GM12864 (cell line): ENCODE measurements at places on chromosomes 7 and 10.

DNA sequence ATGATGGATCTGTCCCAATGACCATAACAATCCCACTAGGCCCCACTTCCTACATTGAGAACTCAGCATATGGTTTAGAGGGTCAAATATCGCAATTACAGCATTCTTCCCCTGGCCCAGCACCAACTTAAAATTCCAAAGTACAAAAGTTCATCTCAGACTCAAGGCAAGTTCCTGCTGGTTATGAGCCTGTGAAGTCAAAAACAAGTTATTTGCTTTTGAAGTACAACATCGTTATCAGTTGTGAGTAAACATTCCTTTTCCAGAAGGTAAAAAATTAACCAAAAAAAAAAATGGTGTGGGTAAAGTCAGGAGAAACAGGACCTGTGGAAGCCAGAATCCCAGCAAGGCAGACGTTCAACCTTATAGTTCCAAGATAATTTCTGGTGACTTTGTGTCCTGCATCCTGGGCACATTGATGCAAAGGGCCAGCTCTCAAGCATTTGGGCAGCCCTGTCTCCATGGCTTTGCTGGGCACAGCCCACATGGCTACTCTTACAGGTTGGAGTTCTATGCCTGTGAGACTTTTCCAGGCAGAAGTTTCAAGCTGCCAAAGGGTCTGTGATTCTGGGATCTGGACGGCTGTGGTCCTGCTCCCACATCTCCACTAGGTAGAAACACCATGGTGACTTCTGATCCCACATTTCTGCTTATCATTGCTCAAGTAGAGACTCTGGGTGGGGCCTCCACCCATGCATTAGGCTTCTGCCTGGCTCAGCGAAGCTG, 37.5 kb downstream of the AKR1C8 start:
- no peak for DNase-seq

DNA sequence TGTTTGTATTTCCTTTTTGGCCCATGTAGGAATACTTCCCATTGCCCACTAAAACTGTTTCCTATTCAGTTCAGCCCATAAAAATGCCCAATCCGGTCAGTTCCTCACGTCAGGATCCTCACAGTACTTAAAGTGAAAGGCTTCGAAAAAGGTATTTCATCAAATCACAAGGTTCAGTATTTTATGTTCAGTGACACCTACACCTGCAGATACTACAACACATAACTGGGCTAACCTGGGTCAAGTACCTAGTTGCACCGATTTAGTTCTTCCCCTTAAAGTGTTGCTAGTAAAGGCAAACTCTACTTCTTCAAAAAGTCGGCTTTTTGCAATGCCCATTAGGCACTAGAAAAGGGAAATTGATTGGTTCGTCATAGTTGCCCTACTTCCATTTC, 1.1 kb downstream of the SNX13 start:
- no peak for DNase-seq

- DNase-seq: no peak
Measured at GRCh38 chr7:94933256-94933990, 26.0 kb downstream of the PPP1R9A start.

DNA sequence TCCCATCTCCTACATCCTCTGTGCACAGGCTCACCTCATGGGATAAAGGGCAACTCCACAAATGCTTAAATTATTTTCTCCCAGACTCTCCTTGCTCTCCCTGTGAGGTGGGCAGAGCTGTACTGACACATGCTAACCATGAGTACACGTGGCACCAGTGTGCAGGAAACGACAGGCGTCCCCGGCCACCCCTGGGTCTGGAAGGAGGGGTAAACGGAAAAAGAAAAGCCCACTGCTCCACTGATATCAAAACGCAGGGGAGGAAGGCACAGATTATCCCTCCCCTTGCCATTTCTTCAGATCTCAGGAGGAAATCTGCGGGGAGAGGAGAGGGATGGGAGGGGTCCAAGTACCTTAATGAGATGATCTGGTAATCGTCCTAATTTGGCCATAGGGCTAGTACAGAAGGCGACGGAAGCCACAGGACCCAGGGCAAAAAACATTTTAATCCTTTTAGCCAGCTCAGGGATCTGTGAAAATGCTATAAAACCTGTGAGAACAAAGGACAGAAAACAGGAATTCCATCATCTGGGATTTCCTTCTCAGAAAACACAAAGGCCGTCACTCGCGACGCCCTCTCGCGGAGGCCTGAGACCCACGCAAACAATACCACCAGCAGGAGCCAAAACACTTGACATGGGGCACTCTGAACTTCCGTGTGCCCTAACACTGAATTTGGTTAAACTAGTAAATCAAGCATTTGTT, 17.8 kb upstream of the CH25H start:
- DNase-seq: no peak

GRCh38 chr10:56472978-56473377, 111.9 kb upstream of the ZWINT start:
- DNase-seq: no peak

DNA sequence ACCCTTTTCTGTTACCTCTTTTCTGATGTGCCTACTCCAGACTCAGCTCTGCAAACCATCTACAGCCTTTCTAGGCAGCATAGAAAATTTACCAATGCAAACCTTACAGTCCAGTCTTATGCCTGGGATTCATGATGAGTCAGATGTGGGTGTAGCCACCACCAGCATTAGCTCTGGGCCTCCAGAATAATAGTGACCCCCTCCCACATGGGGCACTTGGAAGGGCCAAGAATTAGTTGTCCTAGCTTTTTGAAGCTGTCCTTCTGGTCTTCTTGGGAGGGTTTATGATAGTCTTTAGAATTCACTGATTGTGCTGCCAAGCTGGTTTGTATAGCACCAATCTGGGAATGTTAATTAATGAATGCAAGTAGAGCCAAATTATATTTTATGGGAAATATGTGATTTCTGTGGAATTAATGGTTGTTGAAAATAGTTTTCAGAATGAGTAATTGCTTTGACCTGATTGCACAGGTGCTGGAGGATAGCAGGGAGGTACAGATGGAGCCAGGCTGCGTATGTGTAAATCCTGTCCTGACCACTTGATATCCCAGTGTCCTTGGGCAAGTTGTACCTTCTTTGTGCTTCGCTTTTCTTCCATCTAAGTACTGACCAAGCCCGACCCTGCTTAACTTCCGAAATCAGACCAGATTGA, 94.8 kb downstream of the CPED1 start:
- no peak for DNase-seq

DNA sequence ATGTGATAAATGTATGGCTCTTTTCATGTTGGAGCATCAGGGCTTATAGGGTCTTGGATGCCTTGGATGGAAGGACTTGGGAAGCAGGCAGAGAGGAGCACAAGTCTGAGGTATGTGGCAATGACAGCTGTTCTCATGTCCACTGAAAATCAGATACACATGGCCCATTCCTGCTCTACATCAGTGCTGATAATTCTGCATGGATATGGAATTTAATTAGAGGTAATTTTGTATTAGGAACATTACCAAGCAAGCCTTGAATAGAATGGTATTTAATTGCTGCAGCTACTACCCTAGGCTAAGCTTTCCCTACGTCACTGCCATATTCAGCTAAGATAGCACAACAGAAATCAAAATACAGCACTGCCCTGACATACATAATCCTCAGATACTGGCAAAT, 299.6 kb downstream of the LHFPL3 start:
- no peak for DNase-seq

DNA sequence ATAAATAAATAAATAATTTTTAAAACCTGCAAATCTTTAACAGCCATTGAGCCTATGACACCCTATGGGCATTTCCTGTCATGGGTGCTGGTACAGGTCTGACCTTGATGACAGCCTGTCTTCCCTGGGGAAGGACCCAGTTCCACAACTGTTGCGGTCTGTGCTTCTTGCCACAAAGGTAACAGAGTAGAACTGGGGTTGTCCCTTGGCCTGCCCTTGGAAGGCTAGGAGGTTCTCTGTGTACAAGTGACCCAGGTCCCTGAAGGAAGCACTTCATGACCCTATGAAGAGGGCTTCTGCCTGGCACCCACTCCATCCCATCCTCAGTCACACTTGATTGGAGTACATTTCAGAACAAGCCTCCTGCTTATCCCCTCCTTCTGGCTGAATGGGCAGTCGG, 66.9 kb downstream of the OGDH start:
- no peak for DNase-seq

DNA sequence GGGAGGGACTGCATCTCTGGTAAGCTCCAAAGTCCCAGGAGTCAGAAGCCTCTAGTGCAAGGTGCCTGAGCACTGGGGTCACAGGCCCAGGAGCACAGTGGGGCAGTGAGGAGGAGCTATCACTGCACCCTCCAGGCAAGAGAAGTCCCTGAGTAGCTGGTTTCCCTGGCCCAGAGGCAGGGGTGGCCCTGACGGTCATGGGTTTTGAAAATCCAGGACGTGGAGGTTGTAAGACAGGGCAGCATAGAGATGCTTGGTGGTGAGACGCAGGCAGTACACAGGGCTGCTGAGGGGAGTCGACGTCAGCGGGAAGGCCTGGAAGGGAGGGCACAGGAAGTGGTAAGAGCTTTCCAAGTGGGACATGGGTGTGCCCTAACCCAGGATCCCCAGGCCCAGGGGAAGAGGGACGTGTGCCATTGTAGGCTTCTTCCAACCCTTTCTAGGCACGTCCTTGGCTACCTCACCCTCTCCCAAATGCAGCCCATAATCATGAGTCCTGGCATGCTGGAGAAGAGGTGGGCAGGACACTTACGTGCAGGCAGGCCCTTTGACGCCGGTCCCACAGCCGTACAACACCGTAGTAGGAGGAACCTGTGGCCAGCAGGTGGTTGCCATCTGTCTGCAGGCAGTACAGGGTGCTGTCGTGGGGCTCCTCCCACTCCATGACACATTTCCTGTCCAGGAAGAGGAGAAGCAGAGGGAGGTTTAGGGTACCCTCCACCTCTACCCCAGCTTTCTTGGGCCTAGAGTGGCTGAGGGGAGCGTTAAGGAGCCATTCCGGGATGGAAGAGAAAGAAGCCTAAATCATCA, 23.2 kb downstream of the DPCD start:
- DNase-seq: no peak

DNA sequence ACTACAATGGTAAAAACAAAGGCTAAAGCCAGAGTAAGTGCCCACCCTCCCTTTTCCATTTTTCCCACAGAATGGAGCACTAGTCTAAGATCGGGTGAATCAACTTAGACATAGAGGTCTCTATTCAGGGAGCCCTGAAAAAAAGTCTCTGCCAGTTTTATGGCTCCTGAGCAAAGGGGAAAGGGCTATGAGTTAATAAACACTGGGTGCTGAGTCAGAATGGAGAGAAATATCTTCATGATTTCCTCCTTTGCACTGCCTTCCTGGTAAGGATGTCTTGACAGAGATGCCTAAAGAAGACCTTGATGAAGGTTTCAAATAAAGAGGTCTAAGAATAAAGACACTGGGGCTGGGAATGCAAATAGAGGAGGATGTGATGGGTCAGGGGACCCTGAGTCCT, 607.4 kb upstream of the MBL2 start:
- DNase-seq: no peak

- no peak for DNase-seq
Measured at GRCh38 chr7:111018960-111019736, 71.8 kb upstream of the LRRN3 start.

DNA sequence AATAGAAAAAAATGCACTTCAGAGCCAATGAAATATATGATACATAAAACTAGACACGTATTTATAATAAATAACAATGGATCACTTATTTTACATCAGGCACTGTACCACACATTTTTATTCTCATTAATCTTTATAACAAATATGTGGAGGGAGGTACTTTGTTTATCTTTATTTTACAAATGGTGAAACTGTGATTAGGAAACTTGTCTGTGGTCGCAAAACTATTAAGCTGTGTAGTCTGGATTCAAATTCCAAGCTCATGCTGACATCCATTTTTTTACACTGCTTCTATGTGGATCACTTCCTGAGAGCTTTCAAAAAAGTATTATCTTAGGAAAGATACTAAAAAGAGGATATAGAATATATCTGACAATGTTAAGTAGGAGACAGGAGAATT, 978.6 kb downstream of the SORCS1 start:
- DNase-seq: no peak

DNA sequence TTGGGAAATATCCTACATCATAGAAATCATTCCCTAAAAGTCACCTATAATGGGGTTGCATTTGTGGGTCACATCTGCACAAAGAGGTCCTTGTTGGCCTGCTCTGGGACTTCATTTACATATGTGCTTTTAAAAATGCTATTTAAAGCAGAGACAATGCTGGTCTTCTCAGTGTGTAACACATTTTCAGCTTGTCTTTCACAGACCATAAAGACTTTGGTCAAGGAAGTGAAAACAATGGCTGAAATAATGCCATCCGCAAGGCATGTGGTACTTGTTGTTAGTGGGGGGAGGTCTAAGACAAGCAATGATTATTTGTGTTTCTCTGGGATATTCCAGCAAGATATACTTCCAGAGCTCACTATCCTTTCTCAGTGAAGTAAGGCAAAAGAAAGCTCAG, 84.6 kb upstream of the PDLIM1 start:
- DNase-seq: no peak

GRCh38 chr7:94943134-94943533, 35.7 kb downstream of the PPP1R9A start:
- no peak for DNase-seq

DNA sequence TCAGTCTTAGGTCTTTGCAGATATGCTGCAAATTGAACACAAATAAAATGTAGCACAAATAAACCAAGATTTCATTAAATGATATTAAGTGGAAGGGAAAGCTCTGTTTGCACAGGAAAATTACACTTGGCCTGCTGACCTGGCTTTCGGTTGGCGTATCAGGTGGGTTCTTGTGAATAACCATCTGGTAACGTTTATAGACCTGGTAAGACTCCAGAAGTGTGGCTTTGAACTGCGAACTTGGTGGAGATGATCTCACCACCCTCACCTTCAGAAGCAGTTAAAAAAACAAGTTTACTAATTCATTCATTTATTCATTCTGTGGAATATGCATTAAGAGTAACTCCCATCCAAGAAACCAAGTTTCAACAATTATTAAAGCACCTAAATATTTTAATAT, 28.1 kb downstream of the ATE1 start:
- DNase-seq: no peak

DNA sequence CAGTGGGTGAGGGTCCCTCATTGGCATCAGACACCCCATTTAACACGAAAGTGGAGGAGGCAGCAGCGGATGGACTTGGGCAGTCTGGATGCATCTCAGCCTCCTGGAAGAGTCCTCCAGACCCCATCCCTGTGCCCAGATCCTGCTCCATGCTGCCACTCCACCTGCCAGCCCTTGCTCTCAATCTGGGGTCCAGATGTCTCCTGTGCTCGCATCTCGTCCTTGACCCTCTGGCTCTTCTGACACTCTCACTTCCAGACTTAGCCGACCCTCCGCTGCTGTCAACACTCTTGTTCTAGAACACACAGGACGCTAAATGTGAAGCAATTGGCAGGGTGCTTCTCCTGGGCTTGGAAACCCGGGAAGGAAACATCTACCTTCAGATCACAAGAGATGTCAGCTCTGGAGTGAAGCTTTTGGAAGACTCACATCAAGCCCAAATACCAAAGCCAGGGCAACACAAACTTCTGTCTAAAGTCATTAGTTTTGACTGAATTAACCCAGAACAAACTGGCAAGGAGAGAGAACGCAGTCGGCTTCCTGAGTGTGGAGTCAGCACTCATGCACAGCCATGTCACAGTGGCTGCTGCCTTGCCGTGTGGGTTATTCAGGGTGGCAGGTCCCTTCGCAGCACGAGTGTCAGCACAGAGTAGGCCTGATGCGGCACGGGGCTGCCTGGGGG, 379.1 kb downstream of the TCERG1L start:
- no peak for DNase-seq
